Breast epithelium (tissue), 4 donors: ENCODE measurements at places on chromosomes 7 and 10. TPM values are rescaled to one million over a fixed set of nuclear protein-coding genes. Genes with fewer than 3 reads are reported as not detected.

GRCh38 chr7:18855796-18856195 lies 261.6 kb downstream of the TWIST1 start:
- no peak for DNase-seq

DNA sequence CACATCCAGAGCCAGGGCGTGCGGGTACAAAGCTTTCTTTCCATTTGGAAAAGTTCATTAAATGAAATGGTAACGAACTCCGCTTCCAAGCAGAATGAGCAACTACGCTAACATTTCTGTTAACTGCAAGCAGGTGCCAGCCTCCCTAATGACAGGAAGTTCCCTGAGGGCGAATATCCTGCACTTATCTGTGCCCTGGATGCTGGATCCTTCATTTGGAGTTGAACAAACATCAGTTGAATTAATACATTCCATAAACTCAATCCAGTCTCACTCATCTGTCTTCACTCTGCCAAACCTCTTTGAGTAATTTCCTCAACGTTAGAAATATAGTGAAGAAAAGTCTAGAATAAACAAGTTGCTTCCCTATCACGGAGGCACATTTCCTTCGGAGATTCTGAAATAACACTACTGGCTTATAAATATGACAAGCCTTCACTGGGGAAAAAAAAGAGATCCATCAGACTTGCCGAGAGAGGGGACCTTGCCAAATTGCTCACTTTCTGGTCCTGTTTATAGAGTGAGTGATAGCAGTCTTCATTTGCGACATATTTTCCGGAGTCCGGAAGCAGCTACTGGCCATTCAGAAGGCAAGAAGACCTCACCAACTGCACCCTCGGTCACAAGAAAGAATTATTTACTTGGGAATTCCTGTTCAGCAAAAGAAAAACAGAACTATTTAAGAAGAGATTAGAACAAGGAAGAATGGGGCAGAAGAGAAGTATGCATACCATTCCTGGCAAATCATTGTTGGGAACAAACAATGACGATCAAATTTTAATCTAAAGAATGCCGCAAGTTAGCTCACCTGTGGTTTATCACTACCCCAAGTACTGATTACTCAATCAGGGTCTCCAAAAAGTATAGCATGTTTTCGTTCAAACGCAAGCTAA lies 196.4 kb downstream of the FAM107B start:
- no peak for DNase-seq

GRCh38 chr7:36652431-36652830 lies 71.9 kb downstream of the AOAH start:
- no peak for DNase-seq

The CRYGN gene
- total RNA-seq = not detected

DNA sequence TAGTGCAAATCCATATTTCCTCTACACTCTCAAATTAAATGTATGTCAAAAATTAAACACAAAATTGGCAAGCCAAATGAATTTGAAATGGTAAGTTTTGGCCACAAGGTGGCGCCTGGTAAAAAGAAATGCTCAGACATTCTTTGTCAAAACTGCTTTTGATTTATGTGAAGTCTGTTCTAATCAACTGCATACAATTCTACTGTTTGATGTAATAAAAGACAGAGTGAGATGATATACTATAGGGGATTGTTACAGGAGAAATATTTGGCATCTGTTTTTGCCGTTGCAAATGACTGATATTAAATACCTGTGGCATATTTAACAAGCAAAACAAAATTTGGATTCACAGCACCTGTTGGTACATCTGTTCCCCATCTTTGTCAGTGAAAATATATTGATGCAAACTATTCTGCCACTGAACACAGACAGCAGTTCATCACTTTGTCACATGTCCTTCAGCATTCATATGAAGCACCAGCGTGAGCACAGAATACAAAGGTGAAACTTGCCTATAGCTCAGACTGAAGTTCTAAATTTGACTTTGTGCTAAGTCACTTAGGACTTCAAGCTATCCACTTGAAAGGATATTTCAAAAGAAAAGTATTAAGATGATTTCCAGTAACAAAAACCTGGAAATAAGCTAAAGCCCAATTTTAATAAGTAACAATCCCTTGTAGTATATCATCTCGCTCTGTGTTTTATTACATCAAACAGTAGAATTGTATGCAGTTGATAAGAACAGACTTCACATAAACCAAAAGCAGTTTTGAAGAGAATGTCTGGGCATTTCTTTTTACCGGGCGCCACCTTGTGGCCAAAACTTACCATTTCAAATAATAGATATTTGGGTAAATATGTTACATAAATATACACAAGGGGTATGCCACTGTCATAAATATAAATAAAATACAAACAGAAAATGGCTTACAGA lies 10.2 kb upstream of the CH25H start:
- no peak for DNase-seq

GRCh38 chr10:101718690-101719275 lies 23.8 kb upstream of the FBXW4 start:
- no peak for DNase-seq
